Dermis microvascular lymphatic vessel endothelial cell (primary cell): ENCODE measurements at places on chromosomes 3 and 15. TPM values are rescaled to one million over a fixed set of nuclear protein-coding genes. Genes with fewer than 3 reads are reported as not detected.

Gene ZNF80
- total RNA-seq = not detected in 2 replicates

Gene GOLGA8A
- 1.8 and 3.2 TPM in 2 replicates for total RNA-seq

Gene GATA2
- total RNA-seq = 6.7 and 14.7 TPM in 2 replicates

Gene HEG1
- total RNA-seq = 19.0 and 25.7 TPM in 2 replicates

Gene FAM174B
- 62.6 and 87.6 TPM in 2 replicates for total RNA-seq

Gene PCCB
- 46.9 and 48.3 TPM in 2 replicates for total RNA-seq
